ENCODE measurements at places on chromosomes 16 and 17.

DNA sequence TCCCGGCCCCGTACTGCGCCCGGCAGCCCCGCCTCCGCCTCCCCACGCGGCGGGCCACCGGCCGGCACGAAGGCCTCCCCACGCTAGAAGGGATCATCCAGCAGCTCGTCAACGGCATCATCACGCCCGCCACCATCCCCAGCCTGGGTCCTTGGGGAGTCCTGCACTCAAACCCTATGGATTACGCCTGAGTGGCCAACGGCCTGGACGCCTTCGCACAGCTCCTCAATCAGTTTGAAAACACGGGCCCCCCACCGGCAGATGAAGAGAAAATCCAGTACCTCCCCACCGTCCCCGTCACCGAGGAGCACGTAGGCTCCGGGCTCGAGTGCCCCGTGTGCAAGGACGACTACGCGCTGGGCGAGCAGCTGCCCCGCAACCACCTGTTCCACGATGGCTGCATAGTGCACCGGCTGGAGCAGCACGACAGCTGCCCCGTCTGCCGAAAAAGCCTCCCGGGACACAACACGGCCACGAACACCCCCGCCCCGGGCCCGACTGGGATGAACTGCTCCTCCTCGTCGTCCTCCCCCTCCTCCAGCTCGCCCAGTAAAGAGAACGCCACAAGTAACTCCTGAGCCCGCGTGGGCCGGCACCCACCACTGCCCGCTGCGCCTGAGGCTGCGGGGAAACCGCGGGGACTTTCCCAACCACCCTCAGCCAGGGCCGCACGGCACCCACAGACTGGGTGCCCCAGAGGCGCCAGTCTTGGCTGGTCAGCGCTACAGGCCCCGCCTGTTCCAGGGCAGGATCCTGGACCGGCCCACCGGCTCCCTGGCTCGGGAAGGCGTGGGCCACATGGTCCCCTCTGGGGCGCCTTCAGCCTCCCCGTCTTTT is 39.0 kb upstream of the AKAP1 start:
- peak; percentile 83 for DNase-seq

DNA sequence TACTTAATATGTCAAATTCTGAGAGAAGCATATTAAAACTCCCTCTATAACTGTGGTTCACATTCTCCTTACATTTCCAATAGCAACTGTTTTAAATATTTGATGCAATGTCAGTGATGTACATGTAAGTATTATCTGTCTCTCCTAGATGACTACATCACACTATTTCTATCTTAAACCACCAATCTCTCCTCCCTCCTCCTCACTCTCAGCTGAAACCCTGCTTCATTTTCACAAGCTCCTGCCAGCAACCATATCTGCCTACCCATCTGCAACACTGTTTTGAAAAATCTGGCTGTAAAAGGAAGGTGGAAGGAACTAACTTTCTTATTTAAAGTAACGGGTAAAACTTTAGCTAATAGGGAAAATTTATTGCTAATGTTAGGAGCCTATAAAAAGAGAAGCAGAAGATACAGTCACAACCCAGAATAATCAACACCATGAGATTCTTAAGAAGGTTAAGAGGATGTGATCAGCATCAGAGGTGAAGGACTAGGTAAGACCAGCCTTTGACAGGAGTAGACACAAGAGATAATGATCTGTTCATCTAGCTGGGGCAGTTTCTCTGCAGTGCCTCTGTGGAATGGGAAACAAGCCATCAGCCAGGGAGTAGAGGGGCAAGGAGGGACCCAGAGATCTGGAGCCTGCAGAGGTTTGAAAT is 31.0 kb downstream of the MYH10 start:
- no peak for DNase-seq

DNA sequence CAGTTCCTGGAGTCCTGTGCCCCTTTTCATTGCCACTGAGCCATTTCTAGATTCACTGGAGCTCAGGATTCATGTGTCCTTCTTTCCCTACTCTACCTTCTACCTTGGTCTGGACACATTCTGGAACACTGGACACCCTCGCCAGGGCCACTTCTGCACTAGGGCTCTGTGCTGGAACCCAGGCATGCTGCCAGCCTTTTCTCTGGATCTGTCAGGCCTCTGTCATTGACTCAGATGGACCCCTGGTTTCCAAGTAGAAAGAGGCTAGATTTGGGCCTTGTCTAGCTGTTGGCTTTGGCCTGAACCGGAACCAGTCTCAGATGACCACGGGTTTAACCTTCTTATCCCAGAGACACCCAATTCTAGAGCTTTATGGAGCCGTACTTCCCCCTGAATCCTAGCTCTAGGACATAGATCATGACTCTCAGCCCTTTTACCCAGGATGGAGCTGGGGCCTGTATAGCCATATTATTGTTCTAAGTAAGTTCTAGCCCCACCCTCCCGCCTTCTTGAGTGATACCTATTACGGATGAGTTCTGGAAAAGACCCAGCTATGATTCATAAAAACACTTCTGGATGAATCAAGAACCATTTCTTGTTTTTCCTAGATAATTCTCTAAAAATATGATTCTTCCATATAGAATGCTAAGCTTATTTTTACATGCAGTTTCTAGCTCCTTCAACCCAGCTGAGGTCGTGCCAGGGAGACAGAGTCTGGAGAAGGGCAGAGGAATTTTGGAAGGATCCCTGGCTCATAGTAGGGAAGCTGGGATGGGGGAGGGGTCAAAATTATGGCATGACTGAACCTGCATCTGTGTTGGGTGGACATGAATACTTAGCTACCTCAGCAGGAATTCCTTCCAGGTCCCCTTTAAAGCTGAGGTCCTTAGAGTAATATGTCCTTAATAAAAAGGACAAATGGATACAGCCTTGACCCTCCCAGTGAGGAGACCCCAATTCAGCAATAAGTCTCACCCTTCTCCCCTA is 1.1 kb upstream of the CHRNB1 start:
- no peak for DNase-seq

GRCh38 chr16:11686713-11687380 is 18.6 kb downstream of the SNN start:
- DNase-seq, result no peak

DNA sequence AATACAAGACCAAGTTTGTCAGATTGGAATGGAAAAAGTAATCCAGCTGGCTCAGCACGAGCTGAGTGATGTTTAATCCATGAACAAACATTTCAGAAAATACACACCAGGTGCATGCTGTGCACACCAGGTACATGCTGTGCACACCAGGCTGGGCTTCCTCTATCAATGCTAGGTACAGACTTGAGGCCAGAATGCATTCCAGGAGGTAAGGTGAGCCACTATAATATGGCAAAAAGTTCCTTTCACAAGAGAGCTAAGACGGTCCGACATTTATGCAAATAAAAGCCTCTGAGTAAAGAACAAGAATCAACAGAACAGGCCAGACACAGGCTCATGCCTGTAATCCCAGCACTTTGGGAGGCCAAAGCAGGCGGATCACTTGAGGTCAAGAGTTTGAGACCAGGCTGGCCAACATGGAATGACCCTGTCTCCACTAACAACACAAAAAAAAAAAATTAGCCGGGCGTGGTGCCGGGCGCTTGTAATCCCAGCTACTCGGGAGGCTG is 128.2 kb downstream of the ZNF778 start:
- no peak for DNase-seq

- DNase-seq, result no peak
Observed at GRCh38 chr16:23207485-23207884, 24.9 kb downstream of the SCNN1G start.

- no peak for DNase-seq
Observed at GRCh38 chr17:67712375-67712774, 5.4 kb upstream of the NOL11 start.

Data from natural killer cell treated with Interleukin-12 subunit alpha and Interleukin-12 subunit beta and Interleukin-15 and Interleukin-18, amount 100 ng/mL, for 72 hours (primary cell).